ENCODE measurements at places on chromosomes 16 and 17.
A peak's percentile ranks its signal among the peaks of the same experiment; 100 is the strongest.

GRCh38 chr17:63247706-63248105, 198.4 kb downstream of the CYB561 start:
- DNase-seq: no peak

DNA sequence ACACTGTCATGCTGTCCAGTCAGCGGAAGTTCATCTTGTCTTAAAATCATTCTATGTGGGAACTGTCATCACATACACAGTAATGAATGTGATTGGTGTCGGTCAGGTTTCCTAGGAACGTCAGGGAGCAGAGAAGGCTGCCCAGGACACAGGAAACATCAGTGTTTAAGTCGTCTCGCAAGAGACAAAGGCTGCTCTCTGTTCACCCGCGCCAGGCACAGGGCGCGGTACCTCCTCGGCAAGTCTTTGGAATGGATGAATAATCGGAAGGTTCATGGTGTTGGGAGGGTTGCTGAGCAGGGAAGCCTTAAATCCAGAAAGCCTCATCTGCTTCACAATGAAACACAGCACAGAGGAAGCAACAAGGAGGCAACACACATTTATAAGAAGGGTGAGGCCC, 148.2 kb downstream of the CPPED1 start:
- no peak for DNase-seq

DNA sequence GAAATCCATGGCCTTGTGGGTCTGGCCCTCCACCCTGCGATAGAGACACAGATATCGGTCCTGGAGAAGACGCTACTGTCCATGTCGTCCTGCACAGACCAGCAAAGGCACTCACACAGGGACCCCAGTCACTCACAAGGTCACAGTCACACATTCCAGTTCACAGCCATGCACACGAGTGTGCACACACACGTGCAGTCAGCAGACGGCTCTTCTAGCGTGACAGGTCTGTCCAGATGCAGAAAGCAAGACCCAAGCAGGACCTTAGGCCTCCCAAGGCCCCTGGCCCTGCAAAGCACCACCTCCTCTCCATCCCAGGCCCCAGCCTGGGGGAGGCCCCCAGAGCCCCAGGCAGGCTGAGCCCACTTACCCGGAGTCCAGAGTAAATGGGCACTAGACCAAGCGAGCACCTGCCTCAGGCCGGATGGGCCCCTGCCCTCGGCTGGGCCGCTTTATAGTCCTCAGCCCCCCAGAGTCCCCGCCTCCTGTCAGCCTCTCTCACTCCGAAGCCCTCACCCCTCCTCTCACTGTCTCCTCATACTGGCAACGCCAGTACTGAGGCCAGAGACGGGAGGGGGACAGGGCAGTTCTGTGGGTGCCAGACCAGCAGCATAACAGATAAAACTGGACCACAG, at the start of gene PPY:
PPY (minus strand) TSS at position 426 of the 635 bp plus-strand sequence. CDS start 822 bp downstream, outside the sequence.
- DNase-seq: no peak

DNA sequence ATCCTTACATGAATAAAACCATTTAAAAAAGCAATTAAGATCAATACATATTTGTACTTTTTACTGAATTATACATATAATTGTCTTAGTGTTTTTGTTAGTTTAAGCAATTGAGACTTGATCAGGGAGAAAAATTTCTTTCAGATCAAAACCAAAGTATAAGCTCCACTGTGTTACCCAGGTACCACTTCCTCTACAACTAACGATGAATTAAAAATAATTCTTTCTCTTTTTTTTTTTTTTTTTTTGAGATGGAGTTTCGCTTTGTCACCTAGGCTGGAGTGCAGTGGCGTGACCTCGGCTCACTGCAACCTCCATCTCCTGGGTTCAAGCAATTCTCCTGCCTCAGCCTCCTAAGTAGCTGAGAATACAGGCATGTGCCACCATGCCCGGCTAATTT, 6.8 kb downstream of the FBXO47 start:
- DNase-seq: no peak

GRCh38 chr17:48513097-48513496, 17.7 kb downstream of the HOXB1 start:
- DNase-seq: no peak

GRCh38 chr16:47026947-47027346, 53.5 kb upstream of the DNAJA2 start:
- no peak for DNase-seq

DNA sequence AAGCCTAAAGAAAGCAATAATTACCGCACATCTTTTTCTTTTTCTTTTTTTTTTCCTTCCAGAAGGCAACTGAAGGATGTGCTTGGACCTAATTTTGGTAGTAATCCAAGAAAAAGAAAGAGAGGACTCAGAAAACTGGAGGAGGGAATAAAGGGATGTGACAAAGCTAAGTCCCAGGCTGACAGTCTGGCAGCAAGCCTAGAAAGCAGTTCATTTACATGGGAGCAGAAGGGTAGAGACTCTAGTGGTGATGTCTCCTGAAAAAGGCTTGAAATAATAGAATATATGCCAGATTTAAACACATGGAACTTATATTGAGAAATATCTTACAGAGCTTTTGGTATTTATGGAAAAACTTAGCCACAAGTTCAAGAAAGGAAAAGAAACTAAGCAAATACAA, 101.0 kb upstream of the SHISA6 start:
- no peak for DNase-seq

- no peak for DNase-seq
Observed at GRCh38 chr17:27502526-27503324, 46.5 kb downstream of the KSR1 start.

- no peak for DNase-seq
Observed at GRCh38 chr17:51354936-51355335, 94.6 kb downstream of the UTP18 start.

- no peak for DNase-seq
Observed at GRCh38 chr17:72565006-72565405, 444.2 kb downstream of the SOX9 start.

GRCh38 chr16:11280616-11281522, at the start of gene PRM1:
TSS of gene PRM1 (minus strand) at chr16:11281330. CDS start at chr16:11281238, 92 bp downstream.
- no peak for DNase-seq

GRCh38 chr16:1363501-1364041, 11.8 kb downstream of the GNPTG start:
- peak; percentile 71 for DNase-seq

GRCh38 chr16:49619811-49620157, 236.1 kb downstream of the ZNF423 start:
- DNase-seq: no peak

DNA sequence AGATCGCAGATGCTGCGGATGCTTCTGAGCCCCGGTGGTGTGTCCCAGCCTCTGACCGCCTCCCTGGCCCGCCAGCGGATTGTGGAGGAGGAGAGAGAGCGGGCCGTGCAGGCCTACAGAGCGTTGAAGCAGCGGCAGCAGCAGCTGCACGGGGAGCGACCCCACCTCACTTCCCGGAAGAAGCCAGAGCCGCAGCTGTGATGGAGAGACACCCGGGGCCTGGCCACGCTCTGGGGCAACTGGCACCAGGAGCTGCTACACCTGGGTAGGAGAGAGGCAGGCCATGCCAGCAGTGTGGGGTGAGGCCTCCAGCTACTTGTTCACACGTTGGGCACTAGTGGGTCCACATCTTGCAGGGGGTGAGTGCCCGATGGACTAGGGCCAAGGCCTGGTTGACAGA, 6.0 kb downstream of the CCDC137 start:
- no peak for DNase-seq

DNA sequence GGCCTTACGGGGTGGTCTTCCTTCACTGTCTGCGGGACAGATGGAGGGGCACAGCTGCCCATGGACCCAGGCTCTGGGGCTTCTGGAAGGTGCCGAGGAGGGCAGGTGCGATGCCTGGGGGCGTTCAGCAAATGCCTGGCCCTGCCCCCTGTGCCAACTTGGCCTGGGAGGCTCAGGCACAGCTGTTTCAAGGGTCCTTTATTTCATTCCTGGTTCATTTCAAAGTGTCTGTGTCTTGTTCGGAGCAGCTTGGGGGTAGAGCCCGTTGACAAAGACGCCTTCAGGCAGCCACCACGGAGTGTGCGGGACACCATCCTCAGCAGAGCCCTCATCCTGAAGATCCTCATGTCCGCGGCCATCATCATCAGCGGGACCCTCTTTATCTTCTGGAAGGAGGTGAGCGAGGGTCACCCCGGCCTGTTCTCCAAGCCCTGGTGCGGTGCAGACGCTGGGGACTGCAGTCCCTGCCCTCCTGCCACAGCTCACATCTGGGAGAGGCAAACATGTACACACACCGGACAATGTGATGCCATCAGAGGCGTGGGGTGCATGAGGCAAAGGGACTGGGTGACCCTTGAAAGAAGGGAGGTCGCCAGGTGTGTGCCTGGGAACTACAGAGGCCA, 43.9 kb downstream of the MEAK7 start:
- no peak for DNase-seq

DNA sequence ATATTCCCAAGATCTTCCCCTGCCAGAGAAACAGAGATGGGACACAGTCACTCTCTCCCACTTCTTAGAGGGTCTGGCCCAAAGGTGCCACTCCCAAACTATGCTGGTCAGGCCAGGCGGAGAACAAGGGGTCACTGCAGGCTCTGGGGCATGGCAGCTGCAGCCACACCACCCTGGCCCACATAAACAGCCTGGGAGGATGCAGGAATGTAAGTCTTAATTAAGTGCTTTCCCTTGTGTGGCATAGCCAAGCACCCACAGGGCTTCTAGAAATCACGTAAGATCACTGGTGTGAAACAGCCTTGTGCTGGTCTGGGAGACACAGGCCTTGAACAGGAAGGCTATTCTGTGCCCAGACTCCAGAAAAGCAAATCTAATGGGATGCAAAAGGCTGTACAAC, 31.5 kb downstream of the ABCC12 start:
- DNase-seq: no peak

Measured in stimulated activated CD4-positive, alpha-beta T cell treated with anti-CD3 and anti-CD28 coated beads, Interleukin-12 subunit alpha, Interleukin-12 subunit beta, amount 100 ng/mL, for 4 hours (primary cell).